ENCODE measurements at places on chromosomes 4 and X.

DNA sequence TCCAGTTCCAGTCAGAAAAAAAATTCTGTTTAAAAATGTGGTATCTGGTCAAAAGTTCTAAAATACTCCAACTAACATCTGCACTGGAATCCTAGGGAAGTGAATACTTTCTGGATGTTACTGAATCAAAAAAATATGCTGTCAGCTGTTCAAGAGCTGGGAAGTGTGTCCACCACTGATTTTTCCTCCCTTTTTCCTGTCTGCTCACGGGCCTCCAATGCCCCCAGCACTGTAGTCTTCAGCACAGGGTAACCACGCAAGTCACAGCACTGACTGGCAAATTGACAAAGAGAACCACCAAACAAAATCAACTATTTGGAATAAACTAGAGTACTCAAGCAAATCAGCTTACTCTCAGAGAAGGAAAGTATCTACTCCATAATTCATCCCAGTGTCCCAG is 9.9 kb downstream of the VEGFC start:
- peak; percentile 57 for DNase-seq

GRCh38 chrX:19326567-19326966 is 17.2 kb upstream of the PDHA1 start:
- DNase-seq, result no peak

- DNase-seq, result no peak
These were observed 29.2 kb upstream of the LARP1B start for GRCh38 chr4:128031756-128032384.

GRCh38 chr4:167955006-167955405 is 137.3 kb upstream of the ANXA10 start:
- no peak for DNase-seq

DNA sequence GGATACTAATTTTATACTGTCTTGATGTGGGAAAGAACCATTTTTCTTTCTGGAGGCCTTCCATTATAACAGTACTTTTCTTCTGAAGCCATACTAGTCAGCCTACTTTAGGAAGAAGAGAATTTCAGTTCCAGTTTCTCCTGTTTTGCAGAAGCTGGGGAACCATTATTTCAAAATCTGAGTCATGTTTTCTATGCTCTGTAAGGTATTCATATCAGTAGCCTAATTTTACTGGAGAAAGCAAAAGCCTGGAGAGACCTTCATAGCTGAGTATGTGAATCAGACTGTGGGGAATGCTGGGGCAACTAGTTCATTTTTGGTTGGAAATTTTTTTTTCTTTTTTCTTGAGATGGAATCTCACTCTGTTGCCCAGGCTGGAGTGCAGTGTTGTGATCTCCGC is 22.4 kb downstream of the AFF1 start:
- peak; percentile 80 for DNase-seq

DNA sequence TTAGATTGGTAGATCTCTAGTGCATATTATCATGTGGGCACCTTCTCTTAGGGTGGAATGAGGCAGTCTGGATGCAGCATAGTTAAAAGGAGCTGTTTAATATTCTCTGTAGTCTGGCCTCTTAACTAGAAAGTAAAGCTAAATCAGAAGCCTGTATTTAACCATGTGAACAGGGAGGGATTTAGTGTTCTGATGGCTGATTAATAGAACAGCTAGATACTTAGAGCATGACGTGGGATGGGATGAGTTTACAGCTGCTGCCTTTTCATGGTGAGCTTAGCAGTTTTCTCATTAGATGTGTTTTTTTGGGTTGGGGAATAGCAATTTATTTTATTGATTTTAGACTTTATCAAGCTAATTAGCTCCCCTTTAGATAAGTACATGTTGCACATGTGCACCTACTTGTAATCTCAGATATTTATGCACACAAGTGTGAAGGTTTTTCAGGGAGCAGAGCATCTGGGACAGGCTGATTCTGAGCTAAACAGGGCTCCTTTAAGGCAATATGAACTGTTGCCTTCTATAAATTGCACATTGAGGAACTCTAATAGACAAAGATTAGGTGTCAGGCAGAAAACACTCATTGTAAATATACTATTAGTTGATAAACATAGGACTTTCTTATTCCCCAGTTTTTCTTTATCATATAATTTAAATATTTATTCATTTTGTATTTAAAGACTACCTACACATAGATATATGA is 34.1 kb downstream of the YIPF6 start:
- DNase-seq, result peak; percentile 19

DNA sequence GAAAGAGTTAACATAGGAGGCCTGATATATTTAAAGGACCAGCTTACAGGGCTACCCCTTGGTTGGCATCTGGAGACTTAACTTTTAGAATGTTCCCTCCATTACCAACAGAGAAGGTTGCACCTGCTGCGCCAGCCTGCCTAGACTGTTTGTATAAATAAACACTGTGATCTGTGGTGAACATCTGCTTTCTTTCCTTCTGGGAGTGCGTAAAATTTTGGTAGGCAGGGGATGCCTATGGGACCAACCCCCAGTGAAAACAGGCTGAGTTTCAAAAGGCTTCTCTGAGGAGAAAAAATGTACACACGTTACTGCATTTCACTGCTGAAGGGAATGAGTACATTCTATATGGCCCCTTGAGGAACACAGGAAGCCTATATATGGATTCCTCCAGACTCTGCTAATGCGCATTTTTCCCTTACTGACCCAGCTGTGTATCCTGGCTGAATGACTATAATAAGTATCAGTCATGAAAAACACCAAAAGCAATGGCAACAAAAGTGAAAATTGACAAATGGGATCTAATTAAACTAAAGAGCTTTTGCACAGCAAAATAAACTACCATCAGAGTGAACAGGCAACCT is 13.8 kb downstream of the CENPC start:
- no peak for DNase-seq

GRCh38 chrX:100413229-100413628 is 3.2 kb upstream of the PCDH19 start:
- DNase-seq, result peak; percentile 58

GRCh38 chr4:145293658-145294057 is 113.3 kb upstream of the OTUD4 start:
- DNase-seq, result peak; percentile 63

DNA sequence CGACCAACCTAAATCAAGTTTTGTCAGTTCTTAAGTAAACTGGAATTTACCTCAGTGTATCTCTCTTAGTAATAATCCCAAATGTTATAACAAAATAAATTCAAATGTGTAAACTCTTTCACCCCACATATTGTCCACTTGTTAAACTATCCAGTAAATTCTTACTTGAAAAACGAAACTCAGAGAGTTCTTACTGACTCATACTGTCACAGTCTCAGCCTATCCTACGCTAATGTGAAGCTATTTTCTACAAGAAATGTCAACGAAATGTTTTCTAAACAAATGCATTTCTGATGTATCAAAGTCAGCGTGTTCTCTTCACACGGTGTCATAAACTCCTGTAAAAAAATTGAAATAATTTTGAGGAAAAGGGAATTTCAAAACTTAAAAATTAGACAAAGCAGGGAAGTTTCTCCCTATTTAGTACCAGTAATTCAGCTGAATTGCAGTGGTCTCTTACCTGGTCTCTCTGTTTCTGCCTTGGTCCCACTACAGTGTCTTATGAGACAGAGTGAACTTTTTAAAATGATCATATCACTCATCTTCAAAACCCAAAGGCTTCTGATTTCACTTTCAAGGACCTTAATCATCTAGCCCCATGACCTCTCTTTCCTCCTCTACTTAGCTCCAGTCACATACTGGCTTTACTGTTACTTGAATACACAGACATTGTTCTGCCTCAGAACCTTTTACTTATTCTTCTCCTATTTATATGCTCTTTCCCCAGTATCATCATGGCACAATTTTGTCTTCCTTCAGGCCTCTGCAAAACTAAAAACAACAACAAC is 63.3 kb downstream of the DCAF8L1 start:
- no peak for DNase-seq

DNA sequence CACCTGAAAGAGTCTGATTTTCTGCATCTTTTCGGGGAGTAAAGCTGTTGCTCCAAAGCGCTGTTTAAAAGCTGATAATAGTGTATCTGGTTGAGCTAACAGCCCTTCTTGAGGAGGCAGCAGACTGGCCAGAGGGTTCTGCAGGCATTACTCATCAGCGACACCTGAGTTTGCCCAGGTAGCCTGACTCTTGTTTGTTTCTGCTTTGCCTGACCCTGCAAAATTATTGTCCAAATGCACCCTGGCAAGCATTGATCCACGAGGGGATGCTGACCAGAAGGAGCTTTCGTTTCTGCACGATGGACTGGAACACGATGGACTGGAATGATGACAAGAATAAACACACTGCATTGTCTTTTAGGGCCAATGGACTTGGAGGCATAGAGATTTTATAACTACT is 6.2 kb downstream of the CD99 start:
- DNase-seq, result no peak

DNA sequence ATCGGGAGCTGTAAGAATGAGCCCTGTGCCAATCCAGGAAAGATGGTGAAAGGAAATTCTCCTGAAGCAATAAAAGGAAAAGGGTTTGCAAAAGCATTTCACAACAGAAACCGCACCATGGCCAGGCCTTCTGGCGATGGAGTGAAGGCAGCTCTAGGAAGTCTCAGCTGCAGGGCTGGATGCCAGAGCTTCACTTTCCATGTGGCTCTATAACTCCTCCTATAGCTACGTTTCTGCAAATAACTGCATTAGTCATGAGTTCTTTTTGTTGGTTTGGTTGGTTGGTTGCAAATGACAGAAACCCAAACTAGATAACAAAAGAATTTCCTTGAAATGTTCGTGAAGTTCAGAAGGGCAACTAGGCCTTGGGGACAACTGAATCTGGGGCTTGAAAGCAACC is 84.6 kb downstream of the RELL1 start:
- DNase-seq, result peak; percentile 73

GRCh38 chr4:188987011-188987410 is 847.8 kb downstream of the TRIML1 start:
- no peak for DNase-seq

DNA sequence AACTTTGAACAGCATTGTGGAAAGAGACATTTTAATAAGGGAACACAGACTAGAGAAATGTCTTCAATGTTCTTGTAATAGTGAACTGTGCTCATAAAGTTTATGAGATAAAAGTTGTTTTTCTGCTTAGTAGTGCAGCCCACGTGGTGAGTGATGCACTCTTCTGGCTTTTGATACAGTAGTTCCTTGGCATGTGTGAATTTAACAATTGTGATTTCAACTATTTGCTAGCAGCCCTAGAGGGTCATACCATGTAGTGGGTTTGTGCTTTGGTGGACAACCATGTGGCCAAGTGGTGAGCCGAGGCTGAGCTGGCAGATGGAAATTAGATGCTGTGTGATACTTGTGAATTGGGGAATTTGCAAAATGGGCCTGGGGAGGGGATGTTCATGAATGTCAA is 116.2 kb upstream of the SLC4A4 start:
- DNase-seq, result peak; percentile 29

GRCh38 chr4:125140966-125141495 is 173.7 kb upstream of the FAT4 start:
- peak; percentile 25 for DNase-seq

DNA sequence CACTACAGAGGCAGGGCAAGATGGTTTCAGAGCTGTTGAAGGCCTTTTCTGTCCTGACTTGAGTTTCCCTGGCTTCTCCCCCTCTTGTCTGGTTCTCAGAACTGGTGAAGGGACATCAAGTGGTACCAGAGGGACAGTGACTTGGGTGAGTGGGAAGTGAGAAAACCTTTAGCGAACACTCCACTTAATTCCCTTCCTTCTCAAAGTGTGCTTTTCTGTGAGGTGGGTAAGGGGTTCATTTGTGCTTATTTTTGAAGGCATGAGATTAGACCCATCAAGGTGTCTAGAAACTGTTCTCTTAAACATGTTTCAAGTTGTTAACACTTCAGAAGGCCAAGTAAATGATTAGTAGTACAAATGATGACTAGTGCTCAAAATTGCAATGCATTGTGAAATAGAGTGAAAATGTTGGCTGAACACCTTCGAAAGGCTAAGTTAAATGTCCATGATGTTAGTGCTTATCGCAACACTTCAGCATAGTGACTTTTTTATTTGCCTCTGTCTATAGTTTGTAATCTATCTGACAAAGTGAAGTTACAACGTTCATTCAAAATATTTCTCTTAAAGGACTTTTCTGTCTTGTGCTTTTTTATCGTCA is 2.8 kb downstream of the AREG start:
- DNase-seq, result no peak

DNA sequence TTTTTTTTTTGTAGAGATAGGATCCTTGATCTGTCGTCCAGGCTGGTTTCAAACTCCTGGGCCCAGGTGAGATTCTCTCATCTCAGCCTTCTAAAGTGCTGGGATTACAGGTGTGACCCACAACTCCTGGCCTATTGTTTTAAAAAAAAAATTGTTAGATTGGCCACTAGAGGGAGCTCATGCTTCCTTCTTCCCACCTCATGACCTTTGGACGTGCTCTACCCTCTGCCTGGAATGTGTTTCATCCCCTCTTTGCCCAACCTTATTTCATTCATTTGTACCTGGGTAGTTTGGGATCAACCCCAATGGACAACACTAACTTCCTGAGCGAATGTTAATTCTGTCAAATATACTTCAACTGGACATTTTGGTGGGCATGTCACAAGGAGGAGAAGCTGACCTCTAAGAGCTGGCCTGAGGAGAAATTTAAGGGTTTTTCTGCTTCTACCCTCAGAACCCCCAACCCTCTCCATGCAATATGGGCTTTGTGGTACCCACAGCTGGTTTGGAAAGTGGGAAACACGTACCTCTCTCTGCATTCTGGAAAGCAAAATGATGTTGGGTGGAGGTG is 6.4 kb downstream of the PPEF2 start:
- DNase-seq, result no peak

DNA sequence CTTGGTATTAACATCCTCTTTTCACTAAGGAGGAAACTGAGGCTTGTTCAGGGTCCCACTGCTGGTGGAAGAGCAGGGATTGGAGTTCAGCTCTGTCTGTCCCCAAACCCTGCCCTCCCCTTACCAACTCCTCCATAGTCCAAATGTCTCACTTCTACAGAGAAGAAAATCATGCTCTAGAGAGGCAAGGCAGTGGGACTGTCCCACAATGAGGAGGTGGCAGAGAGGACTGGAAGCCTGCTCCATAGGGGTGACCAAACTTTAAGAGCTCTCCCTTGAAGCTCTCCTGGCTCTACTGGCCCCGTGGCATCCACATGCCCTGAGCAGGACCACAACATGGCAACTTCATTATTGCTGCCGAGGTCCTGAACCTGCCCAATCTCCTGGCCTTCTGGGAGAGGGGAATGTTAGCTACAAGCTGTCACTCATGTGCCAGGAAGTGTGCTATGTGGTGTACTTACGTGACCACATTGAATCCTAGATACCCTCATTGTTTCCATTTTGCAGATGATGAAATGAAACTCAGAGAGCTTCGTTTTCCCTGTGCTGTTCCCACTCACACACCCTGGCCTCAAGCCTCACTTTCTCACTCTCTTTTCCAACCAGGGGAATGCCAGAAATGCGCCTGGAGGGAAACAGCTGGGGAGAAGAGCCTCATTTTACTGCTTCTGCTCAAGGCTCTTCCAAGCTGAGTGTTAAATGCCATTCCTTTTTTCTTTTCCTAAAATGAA is 71.5 kb downstream of the ANAPC4 start:
- peak; percentile 48 for DNase-seq

- peak; percentile 61 for DNase-seq
These were observed 49.5 kb downstream of the GK start for GRCh38 chrX:30702736-30703135.

- no peak for DNase-seq
These were observed 129.0 kb upstream of the TECRL start for GRCh38 chr4:64538219-64538618.

All from fibroblast of skin of abdomen (primary cell).